ENCODE measurements at places on chromosomes 16 and 17.

DNA sequence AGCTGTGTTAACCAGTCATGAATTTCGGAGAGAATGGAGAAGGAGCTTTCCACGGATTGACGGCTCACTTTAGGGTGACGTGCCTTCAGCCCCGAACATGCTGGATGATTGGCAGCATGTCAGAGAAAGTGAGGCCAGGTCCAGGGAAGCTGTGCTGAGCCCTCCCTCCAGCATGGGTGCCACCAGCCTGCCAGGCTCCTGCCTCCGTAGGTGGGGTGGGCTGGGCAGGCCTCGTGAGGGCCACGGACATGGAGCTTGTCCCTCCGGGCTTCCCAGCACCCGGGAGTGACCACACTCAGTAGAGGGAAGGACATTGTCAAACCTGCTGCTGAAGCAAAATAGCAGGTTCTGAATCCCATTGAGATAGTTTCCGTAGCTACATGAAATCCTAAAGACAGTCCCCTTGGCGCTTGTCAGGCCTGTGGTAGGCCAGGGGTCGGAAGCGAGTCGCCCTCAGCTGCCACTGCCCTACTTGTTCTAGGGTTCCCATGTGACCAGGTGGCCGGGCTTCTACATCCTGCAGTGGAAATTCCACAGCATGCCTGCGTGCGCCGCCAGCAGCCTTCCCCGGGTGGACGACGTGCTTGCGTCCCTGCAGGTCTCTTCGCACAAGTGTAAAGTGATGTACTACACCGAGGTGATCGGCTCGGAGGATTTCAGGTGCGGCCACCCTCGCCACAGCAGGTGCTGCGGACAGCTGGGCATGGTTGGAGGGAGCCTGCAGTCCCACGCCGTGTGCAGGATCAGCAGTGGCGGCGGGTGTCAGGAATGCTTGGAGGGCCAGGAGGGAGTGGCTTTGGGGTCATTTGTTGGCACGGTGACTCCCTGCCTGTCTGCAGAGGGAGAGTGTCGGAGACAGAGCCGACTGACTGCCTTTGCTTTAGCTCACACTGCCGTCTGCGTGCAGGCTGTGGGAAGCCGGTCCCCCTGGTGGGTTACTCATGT lies 72.3 kb downstream of the SEC14L1 start:
- DNase-seq, result no peak

DNA sequence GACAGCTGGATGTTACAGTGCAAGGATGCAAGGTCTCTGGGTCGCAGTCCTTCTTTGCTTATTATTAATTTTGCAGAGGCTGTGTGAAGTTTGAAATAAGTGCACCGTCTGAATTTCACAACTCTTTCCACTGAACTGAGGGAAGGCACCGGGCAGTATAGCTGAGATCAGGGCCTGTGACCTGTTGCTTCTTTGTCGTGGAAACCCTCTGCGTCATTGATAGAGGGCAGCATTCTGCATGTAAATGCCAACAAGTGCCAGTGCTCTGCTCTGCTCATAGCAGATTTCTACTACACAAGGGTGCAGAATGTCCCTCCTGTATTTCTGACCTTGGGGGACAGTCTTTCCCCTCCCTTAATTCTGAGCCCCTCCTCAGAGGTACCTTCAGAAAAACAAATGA lies 26.0 kb downstream of the CD300LF start:
- DNase-seq, result no peak

GRCh38 chr16:56262148-56262547 lies 70.9 kb downstream of the GNAO1 start:
- no peak for DNase-seq

DNA sequence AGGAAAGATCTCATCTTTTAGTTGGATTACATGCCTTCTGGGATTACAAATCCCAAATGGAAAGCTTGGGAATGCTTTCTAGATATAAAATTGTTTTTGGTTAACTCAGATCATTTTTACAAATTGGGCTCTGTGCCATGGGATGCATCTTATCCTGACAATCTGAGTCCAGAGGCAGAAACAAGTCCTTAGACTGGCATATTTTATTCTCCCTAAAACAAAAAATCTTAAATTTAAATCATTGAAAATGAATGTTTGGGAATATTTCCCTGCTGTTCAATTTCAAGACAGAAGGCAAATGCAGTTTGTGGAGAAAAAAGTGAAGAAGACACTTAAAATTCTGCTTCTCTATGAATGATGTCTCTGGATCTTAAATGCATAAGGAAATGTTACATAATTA lies 456.6 kb upstream of the GOT2 start:
- DNase-seq, result no peak

DNA sequence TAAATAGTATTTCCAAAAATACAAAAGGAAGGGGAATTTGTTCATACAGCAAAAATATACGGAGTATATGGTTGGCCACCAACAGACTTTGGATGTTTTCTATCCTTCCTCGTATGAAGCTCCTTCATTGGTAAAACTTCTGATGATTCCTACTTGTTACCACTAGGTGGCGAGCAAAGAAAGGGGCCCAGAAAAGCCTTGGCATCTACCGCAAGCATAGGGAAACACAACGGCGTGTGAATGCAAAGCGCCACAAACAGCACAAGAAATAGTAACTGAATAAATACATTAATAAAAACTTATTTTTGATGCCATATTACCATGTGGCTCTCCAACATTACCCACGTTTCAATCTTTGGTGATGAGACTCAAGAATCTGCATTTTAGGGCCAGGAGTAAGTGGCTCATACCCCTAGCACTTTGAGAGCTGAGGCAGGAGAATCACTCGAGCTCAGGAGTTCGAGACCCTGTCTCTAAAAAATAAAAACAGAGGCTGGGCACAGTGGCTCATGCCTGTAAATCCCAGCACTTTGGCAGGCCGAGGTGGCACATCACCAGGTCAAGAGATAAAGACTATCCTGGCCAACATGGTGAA lies 34.5 kb downstream of the YWHAE start:
- peak; percentile 82 for DNase-seq

DNA sequence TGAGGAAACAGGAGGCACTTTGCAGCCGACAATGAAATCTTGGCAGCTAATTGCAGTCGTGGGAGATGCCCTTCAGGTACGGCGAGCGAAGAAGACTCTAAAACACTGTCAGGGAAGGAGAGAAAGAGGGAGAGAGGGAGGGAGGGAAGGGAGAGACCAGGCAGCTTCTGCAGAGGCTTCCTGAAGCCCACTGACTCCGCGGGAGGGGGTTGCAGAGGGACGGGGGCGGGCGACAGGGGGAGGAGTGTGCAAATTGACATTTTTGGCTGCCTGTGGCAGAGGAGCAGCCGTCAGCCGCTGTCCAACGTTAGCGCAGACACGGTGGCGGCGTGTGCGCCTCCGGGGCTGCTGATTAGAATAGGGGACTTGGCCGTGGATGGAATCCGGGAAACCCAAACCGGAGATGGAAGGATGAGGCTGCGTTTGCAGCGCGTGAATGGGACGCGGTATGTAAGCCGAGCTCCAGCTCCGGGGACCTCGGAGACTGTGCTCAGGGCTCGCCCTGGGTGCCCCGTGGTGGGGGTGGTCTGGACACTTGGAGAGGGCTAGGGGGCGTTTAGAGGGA lies 849.1 kb upstream of the RBFOX1 start:
- no peak for DNase-seq

DNA sequence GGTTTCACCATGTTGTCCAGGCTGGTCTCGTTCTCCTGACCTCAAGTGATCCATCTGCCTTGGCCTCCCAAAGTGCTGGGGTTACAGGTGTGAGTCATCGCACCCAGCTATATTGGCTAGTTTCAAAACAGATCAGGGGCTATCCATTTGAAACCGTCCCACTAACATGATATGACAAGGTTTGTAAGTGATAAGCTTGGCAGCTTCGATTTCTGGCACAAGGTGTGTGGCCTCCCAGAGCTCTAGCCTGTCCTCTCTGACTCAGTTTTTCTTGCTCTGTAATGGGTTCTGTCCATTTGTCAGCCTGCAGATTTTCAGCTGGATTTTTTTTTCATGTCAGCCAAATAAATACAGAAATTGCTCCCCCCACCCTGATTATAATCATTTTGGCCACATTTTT lies 31.8 kb upstream of the TENT4B start:
- DNase-seq, result no peak

- no peak for DNase-seq
Measured at GRCh38 chr17:57650548-57650947, 94.6 kb downstream of the CCDC182 start.
